PC-9 (cell line): ENCODE measurements at places on chromosomes 2 and 18. TPM values are rescaled to one million over a fixed set of nuclear protein-coding genes. Genes with fewer than 3 reads are reported as not detected.

TGFBRAP1 gene
- 11.4 and 16.7 TPM in 2 replicates for total RNA-seq

SCN9A gene
- total RNA-seq, result 3.4 and 5.2 TPM in 2 replicates

RELCH gene
- total RNA-seq, result 19.6 and 20.1 TPM in 2 replicates

TEX44 gene
- total RNA-seq, result not detected in 2 replicates

SAG gene
- total RNA-seq, result not detected in 2 replicates

CHMP3 gene
- total RNA-seq, result 108 and 120 TPM in 2 replicates

TMEM247 gene
- total RNA-seq, result not detected in 2 replicates

ABCG8 gene
- not detected in 2 replicates for total RNA-seq

KRTCAP3 gene
- 62.9 and 91.7 TPM in 2 replicates for total RNA-seq

FARSB gene
- total RNA-seq, result 37.5 and 50.2 TPM in 2 replicates

SPATA3 gene
- total RNA-seq, result not detected in 2 replicates

MC5R gene
- total RNA-seq, result not detected in 2 replicates

SLC25A52 gene
- not detected in 2 replicates for total RNA-seq

SCG2 gene
- 0.48 and 0.81 TPM in 2 replicates for total RNA-seq

CTIF gene
- 17.0 and 26.2 TPM in 2 replicates for total RNA-seq

COL6A3 gene
- 0.57 and 0.75 TPM in 2 replicates for total RNA-seq

CD8A gene
- total RNA-seq, result 0.28 and 0.45 TPM in 2 replicates

GKN1 gene
- total RNA-seq, result not detected in 2 replicates

TWIST2 gene
- total RNA-seq, result 4.1 and 5.0 TPM in 2 replicates

NAT8 gene
- not detected in 2 replicates for total RNA-seq

LYPD6B gene
- 10.0 and 12.7 TPM in 2 replicates for total RNA-seq

GULP1 gene
- 31.5 and 38.0 TPM in 2 replicates for total RNA-seq

STRN gene
- 33.5 and 37.6 TPM in 2 replicates for total RNA-seq

BOLL gene
- total RNA-seq, result not detected in 2 replicates
